Stimulated activated CD8-positive, alpha-beta memory T cell treated with anti-CD3 and anti-CD28 coated beads, Interleukin-15, amount 100 ng/mL, for 24 hours (primary cell): ENCODE measurements at places on chromosomes 2 and 18.

GRCh38 chr18:76573325-76574025 lies 78.4 kb upstream of the ZNF516 start:
- no peak for DNase-seq

DNA sequence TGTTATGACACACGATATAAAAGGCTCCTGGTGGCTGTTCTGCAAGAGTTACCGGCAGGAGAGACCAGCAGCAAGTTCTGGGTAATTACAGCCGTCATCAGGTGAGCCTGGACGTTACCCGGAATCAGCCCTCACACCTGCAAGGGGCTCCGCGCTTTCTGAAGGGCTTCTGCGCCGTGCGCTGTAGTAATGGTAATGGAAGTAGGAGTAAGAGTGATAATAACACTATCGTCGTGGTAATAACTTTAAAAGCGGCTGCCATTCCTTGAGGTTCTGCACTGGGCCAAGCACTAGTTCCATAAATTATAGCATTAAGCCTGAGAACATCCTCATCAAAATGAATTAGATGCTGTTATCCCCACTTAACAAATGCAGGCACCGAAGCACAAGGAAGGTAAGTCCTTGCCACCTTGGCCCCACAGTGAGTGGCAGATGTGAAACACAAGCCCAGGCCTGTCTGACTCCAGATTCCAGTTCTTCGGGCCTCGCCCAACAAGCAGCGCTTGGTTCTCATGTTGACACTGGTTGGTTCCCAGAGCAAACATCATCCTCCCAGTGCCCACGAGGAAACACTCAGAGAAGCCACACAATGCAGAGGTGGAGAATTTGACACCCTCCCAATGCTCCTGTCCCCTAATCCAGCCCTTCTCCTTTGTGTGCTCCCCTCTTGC lies 205.2 kb downstream of the EIPR1 start:
- no peak for DNase-seq

- DNase-seq, result no peak
Observed at GRCh38 chr2:164784376-164784775, 57.2 kb downstream of the COBLL1 start.

DNA sequence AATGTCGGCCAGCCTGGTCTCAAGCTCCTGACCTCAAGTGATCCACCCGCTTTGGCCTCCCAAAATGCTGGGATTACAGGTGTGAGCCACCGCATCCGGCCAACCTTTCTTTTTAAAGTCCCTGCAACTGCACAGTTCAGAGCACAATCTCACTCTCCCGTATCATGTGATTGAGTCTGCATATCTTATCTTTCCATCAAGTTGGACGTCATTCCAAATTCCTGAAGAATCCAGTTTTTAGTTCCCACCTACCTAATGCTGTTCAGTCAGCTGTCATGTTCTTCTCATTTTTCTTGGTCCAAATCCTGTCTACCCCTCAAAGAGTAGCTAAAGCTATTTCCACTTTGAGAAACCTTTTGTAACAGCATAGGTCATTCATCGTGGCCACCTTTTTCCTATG lies 110.8 kb upstream of the FBXO11 start:
- no peak for DNase-seq

DNA sequence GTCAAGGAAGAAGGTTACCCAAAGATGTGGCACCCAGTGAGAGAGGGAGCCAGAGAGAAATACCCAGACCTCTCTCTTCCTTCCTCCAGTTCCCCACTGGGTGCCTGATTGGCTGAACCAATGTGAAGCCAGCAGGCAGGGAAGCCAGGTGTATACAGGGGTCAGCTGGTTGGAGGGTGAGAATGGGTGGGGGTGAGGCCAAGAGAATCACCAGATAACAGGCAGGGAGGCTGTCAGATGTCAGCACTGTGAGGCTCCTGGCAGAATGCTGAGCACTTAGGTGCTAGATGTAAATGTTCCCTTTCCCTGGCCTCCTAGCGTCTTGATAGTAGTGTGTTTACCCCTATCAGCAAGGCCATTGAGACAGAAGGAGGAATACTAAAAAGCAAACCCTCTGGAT lies 104.0 kb upstream of the MGAT5 start:
- DNase-seq, result no peak

GRCh38 chr2:173990245-173990644 lies 25.1 kb upstream of the SP3 start:
- DNase-seq, result no peak

- no peak for DNase-seq
Observed at GRCh38 chr2:150088538-150088937, 398.9 kb downstream of the RND3 start.

DNA sequence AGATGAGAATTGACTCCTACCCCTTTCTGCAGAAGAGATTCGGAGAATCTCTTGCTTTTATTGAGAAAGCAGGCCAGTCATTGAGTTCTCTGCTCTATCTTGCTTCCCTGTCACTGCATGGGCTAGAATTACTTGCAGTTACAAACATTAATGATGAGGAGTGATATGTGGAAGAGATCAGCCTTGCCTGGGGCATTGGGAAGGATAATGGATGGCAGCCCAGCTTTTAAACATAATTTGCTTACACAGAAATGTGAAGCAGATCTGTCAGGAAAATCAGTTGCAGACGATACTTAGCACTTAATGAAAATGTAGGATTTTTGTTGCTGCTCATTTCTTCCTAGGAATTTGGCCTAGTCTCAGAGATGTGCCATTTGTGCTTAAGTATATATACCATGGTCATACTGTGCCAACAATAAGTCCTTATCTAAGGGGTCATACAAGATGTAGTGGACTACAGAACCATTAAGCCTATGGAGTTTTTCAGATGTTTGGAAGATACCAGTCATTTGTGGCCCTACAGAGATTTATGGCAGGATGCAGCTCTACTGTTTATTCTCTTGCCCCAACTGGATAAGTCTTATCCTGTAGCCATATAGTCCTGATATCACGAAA lies 92.7 kb downstream of the XRCC5 start:
- no peak for DNase-seq

GRCh38 chr18:13471198-13471845 lies 252.8 kb downstream of the LDLRAD4 start:
- DNase-seq, result no peak

- DNase-seq, result no peak
Observed at GRCh38 chr2:196966061-196966460, 39.6 kb upstream of the PGAP1 start.

DNA sequence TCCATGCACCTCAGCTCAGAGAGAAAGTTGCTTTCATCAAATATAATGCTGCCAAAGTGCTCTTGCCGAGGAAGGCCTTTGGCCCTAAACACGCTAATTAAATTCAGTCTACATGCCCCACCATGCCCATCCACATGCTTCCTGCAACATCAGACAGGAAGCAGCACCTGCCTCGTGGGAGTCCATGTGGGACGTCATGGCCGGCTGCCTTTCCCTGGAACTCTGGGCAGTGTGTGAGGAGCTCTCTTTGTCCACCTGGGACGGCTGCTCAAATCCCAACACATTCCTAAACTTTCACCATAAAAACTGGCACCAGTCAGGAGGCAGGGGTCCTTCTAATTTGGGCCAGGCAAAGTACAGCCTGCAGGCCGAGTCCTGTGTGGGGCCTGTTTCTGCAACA lies 23.1 kb downstream of the FAM178B start:
- DNase-seq, result no peak

DNA sequence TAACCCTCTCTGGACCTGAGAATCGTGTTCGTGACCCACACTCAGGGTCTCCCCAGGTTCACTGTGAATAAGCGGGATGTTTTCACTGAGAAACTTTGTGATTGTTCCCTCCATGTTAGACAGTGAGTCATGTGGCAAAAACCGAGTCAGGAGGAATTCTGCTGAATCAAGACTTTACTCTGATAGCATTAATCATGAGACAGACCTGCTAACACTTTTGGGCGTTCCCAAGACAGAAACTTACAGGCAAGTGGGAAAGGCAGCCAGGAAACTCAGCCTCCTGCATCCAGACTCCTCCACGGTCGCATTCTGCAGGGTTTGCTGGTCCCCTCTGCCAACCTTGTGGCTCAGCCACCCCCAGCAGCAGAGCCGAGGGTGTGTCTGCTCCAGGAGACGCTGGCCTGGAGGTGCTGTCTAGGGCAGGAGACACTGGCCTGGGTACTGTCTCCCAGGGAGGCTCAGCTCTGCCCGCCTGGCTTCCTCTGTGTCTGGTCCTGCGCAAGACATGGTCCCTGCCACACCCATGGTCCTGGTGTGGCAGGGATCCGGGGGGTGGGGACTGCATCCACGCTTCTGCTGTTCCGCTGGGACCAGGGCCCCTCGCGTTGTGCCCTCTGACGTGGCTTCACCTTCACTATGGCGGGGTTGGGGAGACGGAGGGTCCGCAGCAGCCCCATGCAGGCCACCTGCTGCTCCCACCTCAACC lies 177.4 kb downstream of the TWIST2 start:
- DNase-seq, result no peak

- DNase-seq, result no peak
Observed at GRCh38 chr2:55252832-55253231, 16.2 kb downstream of the MTIF2 start.

GRCh38 chr2:41710944-41711343 lies 336.9 kb upstream of the PKDCC start:
- no peak for DNase-seq

- no peak for DNase-seq
Observed at GRCh38 chr2:59726228-59727120, 827.0 kb downstream of the BCL11A start.

GRCh38 chr2:152493945-152494528 lies 159.1 kb downstream of the FMNL2 start:
- no peak for DNase-seq

- no peak for DNase-seq
Observed at GRCh38 chr2:178811901-178812300, 4.7 kb upstream of the TTN start.

GRCh38 chr2:144535300-144535699 lies 15.4 kb upstream of the ZEB2 start:
- DNase-seq, result no peak

DNA sequence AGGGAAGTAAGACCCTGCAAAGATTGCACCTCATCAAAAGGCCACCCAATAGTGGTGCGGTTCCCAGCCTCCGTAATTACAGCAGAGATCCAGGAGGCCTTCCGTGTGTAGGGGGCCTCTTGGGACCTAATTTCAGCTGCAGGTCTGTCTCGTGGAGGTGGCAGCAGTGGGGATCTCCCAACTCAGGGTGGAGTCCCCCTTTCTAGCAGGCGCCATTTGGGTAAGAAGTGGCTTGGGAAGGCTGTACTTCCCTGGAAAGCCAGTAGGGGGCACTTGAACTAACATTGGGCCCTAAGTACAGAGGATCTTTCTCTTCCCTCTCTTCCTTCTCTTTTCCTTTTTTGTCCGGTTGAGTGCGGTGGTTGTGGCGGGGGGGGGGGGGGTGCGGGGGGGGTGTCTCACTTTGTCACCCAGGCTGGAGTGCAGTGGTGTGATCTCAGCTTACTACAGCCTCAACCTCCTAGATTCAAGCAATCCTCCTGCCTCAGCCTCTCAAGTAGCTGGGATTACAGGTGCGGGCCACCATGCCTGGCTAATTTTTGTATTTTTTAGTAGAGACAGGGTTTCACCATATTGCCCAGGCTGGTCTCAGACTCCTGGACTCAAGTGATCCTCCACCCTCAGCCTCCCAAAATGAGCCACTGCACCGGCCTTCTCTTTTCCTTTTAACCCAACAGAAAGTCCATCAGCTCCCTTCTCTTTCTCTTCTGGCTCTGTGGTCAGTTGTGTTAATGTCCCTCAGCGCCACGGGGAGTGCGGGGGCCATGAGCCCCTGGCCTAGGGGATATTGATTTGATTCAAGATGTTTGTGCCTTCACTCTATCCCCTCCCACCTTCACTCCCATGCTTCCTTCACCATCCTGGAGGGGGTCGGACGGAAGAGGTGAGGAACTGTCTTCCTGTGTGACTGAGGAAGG lies 32.0 kb downstream of the CENPO start:
- no peak for DNase-seq

DNA sequence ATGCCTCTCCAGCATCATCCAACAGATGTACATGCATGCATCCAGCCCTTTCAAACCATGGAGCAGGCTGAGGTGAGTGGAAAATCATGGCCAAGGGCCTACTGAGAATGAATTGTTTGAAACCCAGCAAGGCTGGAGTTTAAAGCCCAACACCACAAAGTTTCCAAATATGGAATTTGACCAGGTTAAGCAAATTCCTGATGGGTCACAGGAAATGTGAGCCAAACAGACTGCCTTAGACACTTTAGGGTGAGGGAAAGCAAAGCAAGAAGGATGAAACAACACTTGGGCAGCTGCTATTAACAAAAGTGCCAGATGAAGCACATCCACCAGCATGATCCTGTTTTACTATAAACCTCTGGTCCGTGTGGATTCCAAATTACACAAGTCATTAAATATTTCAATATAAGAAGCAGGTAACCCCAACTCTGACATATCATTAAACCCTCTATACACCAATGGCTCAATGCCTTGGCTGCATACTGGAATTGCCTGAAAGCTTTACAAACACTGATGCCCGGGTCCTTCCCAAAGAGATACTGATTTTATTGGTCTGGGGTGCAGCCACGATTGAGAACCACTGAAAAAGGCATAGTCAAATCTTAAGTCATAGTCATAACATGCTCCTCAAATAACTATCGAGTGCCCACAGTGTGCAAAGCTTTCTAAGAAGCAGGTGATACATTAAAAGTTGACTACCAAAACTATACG lies 9.1 kb downstream of the KLF7 start:
- no peak for DNase-seq

DNA sequence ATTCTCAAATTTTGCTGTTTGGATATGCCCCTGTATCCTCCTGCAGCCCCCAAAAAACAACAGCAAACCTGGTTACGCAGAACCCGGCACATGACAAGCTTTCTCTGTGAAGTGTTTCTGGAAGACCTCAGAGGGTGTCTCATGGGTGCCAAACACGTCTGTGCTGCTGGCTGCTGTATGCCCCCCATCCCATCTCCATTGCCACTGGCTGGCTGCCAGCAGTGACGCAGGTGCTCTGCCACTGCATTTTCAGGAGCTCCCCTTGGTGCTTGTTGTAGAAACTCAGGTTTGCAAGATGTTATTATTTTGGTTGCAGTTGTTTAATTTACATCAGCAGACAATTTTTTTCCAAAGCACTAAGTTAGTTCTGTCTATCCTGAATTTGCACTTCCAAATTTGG lies 166.4 kb upstream of the FANCL start:
- no peak for DNase-seq

DNA sequence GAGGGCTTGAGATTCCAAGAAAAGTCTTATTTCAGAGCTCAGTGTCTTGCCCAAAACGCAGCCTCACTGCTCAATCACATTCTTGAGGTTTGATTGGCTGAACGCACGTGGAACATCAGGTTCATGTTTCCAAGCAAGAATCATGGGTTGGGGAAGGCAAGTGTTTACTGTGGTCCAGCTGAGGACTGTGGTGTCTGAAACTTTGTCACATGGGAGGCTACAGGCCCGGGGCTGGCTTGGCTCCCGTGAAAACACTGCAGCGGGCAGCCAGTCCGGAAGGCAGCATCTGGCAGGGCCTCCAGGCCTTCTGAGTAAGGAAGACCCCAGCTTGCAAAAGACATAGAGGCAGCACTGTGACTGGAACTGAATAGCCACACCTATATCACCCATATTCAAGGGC lies 84.7 kb downstream of the POLR1A start:
- DNase-seq, result no peak

DNA sequence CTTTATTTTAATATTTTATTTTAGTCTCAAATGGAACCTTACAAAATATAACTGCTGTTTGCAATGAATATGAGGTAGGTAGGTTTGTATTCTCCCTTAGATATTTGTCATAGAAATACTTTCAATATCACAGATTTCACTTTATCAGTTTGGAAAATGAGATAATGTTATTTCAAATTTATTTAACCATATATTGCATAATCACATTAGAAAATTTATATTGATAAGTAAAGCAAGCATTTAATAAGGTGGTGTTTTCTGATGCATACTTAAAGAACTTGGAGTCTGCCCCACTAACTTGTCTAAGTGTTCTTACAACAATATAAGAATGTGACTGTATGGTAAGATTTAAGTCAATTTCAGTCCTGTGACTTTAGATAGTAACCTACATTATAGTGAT lies 85.1 kb downstream of the UBE2E3 start:
- DNase-seq, result no peak
